ENCODE measurements at places on chromosomes 11 and 22.
A peak's percentile ranks its signal among the peaks of the same experiment; 100 is the strongest.

- no peak for DNase-seq
Observed at GRCh38 chr11:22521226-22521625, 104.4 kb downstream of the FANCF start.

GRCh38 chr11:91536366-91536765 lies 688.3 kb upstream of the FAT3 start:
- no peak for DNase-seq

DNA sequence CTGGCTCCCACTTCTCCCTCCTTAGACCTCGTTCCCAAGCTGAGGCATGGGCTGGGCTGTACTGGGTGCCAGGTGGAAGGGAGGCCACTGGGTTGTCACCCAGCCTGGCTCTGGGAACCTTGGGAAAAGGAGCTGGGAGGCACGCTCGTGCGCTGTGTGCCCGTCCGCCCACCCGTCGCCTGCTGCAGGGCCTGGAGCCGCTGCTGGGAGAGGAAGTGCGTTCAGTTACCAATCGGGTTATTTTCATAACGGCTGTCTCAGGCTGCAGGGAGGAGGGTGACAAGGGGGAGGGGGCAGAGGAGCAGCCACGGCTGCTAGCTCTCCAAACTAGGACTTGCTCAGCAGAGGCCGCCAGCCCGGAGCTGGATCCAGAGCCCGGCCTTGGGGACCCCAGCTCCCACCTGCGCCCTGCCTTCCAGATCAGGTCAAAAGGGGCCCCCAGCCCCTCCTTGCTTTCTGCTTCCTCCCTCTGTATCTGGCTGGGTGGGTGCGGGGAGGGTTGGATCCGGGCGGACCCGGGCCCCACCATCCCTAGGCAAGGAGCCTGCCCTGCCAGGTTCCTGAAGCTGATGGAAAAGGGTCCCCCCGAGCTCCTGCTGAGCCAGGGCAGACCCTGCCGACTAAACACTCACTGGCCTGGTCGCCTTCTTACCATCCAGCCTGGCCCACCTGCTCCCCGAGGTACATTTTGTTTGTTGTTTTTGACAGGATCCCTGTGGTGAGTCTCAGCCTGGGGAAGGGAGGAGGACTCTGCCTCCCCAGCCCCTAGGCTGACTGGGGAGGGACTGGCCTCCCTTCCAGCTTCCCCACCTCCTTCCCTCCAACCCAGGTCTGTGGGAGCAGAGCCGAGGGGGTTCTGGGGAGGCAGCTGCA lies 14.3 kb downstream of the DGKZ start:
- DNase-seq, result peak; percentile 65

GRCh38 chr11:79525257-79525656 lies 84.4 kb upstream of the TENM4 start:
- no peak for DNase-seq

DNA sequence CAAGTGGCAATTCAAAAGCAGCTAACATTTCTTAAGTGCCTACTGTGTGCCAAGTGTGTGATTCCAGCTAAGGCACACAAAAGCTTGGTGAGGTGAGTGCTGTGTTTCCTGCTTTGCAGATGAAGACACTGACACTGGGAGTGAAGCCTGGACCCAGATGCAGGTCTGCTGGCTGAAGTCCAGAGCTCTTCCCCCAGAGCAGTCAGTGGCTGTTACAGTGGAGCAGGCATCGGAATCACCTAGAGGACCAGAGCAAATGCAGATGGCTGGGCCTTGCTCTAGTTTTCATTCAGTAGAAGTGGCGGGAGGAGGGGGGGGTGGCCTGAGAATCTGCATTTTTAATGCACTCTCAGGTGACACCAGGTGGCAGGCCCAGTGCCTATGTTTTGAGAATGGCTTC lies 342.3 kb downstream of the CADM1 start:
- no peak for DNase-seq

DNA sequence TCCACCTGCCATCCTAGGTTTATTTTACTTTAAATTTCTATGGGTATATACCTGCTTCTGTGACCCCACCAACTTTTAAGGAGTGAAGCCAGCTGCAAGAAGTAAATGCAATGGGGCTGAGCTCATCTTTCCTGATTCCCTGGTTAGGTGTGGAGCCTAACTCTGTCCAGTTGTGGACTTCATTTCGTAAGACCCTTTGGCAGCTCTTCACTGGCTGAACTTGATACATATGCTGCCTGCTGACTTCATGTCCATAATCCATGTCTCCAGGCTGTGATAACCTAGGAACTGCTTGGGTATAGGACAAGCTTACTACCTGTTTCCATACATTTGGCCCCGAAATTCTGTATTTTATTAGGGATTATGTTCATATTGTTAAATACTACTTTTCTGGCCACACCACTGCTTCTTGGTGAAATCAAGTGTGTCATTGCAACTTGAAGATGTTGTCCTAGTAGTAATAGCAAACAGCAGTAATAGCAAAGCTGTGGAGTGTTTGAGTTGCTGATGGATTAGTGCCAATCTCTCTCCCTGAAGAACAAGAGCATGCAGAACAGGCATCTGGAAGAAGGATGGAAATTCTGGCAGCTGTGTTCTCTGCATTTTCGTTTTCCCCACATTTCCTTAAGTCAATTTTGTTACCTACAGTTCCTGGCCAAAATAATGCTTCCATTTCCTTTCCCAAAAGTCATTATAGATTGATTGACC lies 31.2 kb downstream of the LDLRAD3 start:
- DNase-seq, result no peak

DNA sequence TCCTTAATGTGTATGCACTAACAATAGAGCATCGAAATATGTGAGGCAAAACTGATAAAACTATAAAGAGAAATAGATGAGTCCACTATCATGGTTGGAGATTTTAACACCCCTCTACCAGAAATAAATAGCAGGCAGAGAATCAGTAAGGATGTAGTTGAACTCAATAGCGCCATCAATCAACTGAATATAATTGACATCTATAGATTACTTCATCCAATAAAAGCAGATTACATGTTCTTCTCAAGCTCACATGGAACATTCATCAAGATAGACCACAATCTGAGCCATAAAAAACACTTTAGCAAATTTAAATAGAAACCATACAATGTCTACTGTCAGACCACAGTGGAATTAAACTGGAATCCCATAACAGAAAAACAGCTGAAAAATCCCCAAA lies 46.9 kb upstream of the NUP160 start:
- no peak for DNase-seq

DNA sequence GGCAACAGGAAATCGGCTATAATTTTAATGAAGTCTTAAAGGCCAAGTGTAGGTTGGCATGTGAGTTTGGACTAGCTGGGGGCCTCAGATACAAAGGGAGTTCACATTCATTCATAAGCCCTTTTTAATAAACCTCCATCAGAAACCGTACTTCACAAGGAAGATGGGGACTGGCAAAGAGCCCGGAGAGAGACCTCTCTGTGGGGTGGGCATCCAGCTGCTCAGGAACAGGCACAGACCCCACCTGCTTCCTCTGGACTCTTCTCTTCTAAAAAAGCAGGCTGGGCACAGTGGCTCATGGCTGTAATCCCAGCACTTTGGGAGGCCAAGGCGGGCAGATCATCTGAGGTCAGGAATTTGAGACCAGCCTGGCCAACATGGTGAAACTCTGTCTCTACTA lies 3.9 kb upstream of the ARFGAP3 start:
- DNase-seq, result no peak

GRCh38 chr11:116716621-116717020 lies 56.2 kb downstream of the BUD13 start:
- DNase-seq, result no peak

GRCh38 chr11:8640267-8640906 lies 42.1 kb downstream of the TRIM66 start:
- no peak for DNase-seq
